NCI-H1694 treated with DMSO at 0.1 percent for 48 hours (cell line): ENCODE measurements at places on chromosomes 12 and 14.

GRCh38 chr12:4477129-4477528 is 31.5 kb upstream of the FGF6 start:
- DNase-seq: no peak

- peak; percentile 18 for DNase-seq
Measured at GRCh38 chr14:71534506-71534905, 397.7 kb upstream of the RGS6 start.

DNA sequence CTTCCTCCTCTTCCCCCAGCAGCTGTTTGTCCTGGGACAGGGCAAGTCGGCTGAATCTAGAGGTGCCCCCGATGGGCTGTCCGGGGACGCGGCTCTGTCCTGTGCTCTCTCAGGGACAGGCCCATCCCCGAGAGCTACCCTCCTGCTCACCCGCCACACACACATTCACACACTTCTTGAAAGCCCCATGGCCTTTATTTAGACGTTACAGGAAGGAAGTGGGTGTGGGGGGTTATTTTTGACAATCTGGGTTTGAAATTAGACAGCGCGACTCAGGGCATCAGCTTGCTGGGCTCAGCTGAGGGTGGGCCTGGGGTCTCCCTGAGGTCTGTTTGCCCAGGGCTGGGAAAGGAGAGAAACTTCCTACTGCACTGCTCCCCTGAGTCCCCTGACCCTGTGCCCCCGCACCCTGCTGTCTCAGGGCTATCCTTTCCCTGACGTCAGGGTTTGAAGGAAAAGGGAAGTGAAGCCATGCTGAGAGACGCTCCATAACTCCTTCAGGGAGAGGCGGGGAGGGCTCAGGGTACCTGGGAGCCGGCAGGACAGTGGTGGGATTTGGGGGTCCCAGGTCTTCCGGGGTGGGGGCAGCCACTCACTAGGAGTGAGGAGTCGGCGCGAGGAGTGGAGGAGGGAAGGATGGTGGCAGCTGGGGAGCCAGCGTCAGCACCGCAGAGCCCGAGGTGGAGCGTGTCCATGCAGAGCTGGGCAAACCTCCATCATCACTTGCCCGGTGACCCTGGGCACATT is 8.1 kb downstream of the PTPN6 start:
- DNase-seq: no peak

GRCh38 chr12:130872179-130873096 is 572 bp downstream of the RAN start:
- DNase-seq: no peak

- DNase-seq: no peak
Measured at GRCh38 chr14:59100205-59100604, 88.3 kb upstream of the DAAM1 start.

GRCh38 chr12:65335021-65335714 is 56.7 kb downstream of the MSRB3 start:
- no peak for DNase-seq

DNA sequence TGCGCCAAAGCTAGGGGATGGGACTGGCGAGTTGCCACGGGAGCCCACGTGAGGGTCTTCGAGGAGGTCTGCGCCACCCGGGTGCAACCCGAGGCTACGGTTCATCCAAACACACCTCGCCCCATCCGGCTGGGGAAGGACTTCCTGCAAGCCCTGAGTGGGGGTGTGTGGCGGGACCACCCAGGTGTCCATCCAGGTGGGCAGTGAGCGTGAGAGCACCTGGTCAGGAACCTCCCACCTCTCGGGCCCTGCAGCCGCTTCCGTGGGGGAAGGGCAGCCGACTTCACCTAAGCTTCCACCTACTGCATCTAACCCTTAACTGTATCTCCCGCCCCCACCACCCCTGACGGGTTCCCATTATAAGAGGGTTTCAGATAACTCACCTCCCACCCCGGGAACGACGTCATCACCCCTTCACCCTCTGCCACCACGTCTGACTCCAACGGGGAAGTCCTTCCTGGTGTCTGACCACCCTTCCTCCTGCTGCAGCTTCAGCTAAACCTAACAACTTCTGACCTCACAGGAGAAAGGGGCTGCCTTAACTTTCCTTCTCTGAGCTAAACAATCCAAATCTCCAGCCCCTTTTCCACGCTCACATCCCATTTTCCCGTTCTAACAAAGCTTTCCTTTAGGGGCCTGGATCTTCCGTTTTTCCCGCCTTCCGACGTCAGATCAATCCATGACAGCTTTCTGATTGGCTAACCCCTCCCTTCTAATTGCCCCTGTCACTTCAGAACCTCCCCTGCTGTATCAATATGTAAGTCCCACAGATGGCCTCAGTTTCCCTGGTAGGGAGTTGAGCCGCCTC is 27.4 kb upstream of the SMUG1 start:
- peak; percentile 57 for DNase-seq

DNA sequence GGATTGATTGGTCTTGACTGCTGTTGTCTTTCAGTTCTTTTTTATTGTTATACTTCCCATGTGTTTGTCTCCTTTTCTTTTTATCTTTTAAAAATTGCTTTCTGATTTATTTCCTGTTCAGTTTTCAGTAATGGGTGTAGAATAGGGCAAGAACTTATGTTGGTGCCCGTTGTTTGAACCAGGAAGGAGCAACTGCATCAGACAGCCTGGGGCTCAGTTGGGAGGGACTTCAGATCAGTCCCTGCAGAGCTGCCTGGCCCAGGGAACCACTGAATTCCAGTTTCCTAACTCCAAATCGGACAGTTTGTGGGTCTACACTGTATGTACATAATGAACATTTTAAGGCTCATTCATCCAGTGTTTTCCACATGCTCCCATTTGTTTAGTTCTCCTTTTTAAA is 64.9 kb downstream of the FBXO34 start:
- no peak for DNase-seq

DNA sequence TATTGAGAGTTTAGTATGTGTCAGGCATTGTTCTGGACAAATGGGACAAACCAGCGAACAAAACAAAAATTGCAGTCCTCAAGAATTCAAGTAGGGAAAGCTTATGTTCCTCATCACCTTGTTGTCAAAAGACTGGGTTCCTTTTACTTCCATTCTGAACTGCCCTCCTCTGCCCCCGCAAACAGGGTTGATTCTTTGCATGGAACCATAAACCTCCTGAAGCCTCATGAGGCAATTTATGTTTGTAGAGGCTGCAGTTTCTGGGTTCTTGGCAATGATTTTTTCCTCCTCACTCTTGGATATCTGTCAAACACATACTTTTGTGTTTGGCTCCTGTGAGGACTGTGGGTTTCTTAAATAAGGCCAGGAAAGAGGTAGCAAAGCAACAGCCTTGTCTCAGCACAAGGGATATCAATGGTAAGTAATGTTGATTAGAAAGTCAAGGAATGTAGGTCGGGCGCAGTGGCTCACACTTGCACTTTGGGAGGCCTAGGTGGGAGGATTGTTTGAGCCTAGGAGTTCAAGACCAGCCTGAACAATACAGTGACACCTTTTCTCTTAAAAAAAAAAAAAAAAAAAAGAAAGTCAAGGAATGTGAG is 13.9 kb downstream of the COPZ1 start:
- DNase-seq: no peak

- no peak for DNase-seq
Measured at GRCh38 chr14:68716698-68717097, 76.2 kb downstream of the ZFP36L1 start.

DNA sequence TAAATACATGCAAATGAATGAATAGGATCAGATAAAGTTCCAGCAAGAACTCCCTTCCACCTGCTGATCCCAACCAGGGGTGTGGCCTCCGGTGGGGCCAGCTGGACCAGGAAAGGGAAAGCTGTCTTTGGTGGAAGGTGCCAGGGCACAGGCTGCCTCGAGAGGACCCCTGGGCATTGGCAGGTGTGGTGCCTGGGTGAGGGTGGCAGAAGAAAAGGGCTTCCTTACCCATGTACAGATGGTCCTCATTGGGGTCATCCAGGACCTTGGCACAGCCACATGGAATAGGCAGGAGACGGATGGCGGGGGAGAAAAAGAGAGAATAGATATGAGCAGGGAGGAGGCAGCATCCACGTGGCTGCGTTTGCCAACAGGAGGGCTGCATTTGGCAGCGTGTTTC is 36.4 kb downstream of the CAMKK2 start:
- DNase-seq: no peak

DNA sequence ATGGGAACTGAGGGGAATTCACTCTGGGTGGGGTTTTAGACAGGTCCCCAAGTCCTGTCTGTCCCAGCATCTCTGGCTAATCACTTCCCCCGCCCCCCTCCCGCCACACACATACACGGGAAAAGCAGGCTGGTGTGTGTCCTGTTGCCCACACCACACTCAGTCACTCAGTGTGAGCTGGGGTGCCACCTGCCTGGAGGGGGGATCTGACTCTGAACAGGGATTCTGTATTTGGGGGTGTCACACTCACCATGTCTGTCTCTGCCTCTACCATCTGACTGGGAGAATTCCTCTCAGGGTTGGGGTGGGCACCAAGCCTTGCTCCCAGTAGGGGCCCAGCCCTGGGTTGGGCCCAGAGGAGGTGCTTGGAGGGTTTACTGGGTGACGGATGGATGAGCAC is 31.1 kb downstream of the SH2B3 start:
- no peak for DNase-seq

DNA sequence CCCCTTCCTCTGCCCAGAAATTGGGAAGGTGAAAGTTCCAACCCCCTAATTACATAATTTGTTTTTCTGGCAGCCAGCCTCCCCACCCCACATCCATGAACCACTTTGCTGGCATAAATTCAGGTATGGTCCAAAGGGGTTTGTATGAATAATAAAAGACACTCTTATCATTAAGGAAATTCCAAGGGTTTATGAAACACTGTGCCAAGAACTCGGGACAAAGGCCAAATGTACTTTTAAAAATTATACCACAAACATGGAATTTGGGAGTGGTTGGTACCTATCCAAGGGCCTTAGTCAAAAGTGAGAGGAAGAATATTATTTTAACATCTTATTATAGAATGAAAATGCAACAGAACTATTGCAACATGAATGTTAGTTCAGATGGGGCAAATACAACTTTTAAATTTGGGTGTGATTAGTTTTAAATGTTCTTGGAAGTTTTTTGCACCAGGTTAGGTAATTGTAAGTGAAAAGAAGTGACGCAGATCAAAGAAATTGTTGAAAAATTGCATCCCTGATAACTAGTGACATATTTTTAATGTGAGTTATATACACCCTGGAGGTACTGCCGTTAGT is 217.8 kb downstream of the TMEM117 start:
- DNase-seq: no peak

DNA sequence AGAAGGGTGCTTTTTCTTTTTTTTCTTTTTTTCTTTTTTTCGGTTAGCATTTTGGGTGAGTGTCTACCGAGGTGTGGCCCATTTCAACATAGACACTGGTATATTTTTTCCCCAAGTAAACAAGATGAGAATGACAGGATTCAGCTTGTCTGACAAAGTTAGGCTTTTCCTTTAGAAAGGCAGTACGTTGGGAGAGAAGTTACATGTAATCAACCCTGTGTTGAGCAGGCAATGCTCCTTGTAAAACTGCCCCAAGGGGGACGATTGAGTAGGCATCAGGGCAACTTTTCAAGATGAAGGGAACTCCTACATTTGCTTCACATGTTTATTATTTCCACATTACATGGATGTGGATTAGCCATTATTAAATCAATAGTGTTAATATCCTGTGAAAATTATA is 1.7 kb downstream of the EMP1 start:
- no peak for DNase-seq

GRCh38 chr12:88529531-88530488 is 50.5 kb downstream of the KITLG start:
- no peak for DNase-seq

GRCh38 chr12:43167691-43168090 is 384.3 kb downstream of the ADAMTS20 start:
- no peak for DNase-seq

GRCh38 chr14:64573109-64573508 is 23.3 kb downstream of the PPP1R36 start:
- DNase-seq: no peak

- no peak for DNase-seq
Measured at GRCh38 chr12:79016181-79016580, 151.6 kb downstream of the SYT1 start.

DNA sequence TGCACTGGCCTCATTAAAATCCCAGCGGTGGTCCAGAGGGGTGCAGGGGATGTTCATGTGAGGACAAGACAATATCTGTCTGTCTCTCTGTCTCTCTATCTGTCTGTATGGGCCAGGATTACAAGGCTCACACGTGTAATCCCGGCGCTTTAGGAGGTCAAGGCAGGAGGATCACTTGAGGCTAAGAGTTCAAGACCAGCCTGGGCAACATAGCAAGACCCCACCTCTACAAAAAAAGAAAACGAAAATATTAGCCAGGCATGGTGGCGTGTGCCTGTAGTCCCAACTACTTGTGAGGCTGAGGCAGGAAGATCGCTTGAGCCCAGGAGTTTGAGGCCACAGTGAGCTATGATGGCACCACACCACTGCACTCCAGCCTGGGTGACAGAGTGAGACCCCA is 117.1 kb downstream of the PHETA1 start:
- no peak for DNase-seq

GRCh38 chr12:120646044-120646443 is 5.6 kb downstream of the CABP1 start:
- no peak for DNase-seq

DNA sequence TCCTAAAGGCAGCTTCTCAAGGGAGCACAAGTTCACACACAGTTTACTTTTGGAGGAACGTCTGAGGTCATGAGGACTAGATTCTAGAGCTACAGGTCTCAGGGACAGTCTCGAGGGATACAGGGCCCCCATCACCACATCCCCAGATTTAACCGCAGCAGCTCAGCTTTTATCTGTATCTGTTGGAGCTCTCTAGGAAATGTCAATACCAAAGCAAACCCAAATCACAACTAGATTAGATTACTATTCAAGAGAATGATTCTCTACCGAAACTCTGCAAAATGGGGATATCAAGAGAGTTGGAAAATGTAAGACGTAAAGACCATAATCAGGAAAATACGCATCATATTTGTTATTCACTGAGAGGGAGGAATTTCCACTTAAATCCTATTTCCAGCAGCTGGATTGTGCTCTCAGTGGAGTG is 4.0 kb upstream of the MYRFL start:
- DNase-seq: no peak

- DNase-seq: no peak
Measured at GRCh38 chr12:16269946-16270345, 7.5 kb downstream of the SLC15A5 start.

- DNase-seq: no peak
Measured at GRCh38 chr12:113414519-113415038, 7.6 kb upstream of the SDSL start.

DNA sequence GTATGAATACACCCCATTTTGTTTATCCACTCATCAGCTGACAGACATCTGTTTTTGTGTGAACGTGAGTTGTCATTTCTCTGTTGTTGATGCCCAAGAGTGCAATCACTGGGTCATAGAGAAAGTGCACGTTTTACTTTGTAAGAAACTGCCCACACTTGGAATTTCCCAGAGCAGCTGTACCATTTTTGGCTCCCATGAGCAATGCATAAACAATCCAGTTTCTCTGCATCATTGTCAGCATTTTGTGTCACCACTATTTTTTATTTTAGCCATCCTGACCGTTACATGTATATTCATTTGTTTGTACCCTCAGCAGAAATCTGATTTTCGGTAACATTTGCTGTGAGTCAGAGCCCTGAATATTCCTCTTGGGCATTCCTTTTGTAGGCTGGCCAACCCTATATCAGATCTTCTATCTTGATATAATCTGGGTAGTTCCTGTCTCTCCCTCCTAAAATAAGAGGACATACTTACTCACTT is 62.7 kb downstream of the RBM19 start:
- no peak for DNase-seq
